ENCODE measurements at places on chromosomes 1 and 21. TPM values are rescaled to one million over a fixed set of nuclear protein-coding genes. Genes with fewer than 3 reads are reported as not detected.
A peak's percentile ranks its signal among the peaks of the same experiment; 100 is the strongest.

DNA sequence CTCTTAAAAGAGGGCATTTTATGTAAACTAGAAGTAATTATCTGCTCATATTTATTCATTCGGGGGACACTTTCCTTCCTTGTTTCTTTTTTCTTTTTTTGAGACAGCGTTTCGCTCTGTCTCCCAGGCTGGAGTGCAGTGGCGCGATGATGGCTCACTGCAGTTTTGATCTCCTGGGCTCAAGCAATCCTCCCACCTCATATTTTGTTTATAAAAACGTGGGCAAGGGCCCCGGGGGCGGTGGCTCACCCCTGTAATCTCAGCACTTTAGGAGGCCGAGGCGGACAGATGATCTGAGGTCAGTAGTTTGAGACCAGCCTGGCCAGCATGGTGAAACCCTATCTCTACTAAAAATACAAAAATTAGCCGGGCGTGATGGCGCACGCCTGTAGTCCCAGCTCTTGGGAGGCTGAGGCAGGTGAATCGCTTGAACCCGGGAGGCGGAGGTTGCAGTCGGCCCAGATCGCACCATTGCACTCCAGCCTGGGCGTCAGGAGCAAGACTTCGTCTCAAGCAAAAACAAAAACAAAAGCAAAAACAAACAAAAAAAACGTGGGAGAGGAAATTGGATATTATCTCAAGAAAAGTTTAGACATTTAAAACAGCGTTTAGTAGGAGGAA is 926 bp upstream of the DFFA start:
- DNase-seq: no peak

DNA sequence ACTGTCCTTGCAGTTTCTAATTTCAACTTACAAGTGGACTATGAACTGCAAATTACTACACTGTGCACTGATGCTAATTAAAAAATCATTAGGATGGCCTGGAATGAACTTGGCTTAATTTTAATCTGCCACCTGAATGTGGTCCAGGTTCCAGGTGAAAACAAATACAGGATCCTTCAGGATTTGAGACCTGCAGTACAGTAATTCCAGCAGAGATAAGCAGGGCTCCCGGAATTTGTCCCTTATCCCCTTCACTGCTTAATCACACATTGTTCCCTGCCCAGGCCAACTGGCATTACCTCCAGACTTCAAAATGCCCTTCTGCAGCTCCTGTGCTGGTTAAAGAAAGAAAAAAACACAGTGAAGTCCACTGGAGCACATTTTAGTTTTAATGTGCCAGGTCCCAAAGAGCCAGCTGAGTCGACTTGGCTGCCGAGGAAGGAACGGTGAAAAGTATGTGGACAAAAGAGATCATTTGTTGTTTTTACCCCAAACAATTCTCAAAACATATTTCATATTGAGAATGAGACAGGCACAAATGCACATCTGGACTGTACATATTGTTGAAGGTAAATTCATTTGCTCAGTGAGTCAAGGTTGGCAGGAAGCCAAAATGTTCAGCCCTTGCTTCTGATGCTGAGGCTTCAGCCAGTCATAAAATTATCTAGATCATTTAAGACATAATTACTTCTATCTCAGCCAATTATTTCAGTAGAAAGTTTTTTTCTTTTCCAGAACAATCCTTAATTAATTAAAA is 28.3 kb downstream of the DEGS1 start:
- DNase-seq: no peak

DNA sequence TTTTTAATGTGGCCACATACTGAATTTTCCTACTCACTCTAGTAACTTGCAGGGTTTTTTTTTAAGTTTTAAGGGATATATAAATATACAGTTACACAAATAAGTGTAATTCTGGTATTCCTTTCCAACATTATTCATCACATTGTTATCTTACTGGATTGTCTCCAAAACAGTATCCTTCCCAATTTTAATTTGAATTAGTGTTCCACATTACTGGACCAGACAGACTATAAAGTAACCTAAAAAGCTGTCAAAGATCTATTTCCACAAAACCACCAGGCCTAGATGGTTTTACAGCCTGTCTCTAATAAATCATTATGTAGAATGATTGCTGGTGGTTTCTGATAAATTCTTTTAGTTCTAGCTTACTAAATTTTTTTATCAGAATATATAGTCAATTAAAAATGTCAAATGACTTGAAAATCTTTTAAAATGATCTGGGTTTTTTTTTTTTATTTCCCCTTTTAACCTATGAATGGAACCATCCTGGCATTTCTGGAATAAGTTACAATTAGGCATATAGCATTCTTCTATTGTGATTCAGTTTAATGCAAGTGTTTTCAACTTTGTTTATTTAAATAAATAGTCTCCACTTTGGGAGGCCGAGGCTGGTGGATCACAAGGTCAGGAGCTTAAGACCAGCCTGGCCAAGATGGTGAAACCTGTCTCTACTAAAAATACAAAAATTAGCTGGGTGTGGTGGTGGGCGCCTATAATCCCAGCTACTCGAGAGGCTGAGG is 59.3 kb downstream of the PACC1 start:
- DNase-seq: no peak

GRCh38 chr1:19251305-19252196 is at the start of the genes EMC1 and MRTO4:
Gene EMC1 (minus strand): TSS chr1:19251524. CDS start chr1:19251509, 15 bp downstream.
Gene MRTO4 (plus strand): TSS chr1:19251805. CDS start chr1:19251836, 31 bp downstream.
- peak; percentile 93 for DNase-seq

DNA sequence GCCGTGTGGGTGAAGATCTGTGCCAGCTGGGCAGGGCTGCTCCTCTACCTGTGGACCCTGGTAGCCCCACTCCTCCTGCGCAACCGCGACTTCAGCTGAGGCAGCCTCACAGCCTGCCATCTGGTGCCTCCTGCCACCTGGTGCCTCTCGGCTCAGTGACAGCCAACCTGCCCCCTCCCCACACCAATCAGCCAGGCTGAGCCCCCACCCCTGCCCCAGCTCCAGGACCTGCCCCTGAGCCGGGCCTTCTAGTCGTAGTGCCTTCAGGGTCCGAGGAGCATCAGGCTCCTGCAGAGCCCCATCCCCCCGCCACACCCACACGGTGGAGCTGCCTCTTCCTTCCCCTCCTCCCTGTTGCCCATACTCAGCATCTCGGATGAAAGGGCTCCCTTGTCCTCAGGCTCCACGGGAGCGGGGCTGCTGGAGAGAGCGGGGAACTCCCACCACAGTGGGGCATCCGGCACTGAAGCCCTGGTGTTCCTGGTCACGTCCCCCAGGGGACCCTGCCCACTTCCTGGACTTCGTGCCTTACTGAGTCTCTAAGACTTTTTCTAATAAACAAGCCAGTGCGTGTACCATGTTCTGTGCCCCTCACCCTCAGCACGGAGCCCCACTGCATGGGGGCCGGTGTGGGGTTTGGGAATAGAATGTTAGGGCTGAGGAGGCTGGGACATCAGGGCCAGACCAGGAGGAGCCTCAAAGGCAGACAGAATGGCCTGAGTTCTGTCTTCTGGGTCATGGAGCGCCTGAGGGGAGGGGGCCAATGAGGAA is 21.3 kb downstream of the SERINC2 start:
- peak; percentile 24 for DNase-seq

GRCh38 chr1:25560788-25561187 is 17.4 kb downstream of the LDLRAP1 start:
- no peak for DNase-seq

GRCh38 chr1:7705048-7705907 is 65.8 kb upstream of the VAMP3 start:
- DNase-seq: peak; percentile 71

DNA sequence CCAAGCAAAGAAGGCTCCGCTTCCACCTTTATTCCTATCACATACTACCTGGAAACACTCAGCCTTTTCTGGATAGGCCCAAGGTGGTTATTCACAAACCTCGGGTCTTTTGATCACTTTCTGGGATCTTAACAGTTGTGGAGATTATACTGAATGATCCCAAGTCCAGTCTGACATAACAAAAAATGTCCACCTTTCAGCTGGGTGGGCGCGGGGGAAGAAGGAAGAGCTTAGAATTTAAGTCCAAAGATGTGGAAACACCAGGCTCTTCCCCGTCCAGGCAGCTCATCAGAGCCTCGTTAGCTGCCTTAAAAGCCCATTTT is 338 bp upstream of the C1orf53 start:
- DNase-seq: no peak

GRCh38 chr1:190226006-190226405 is 251.7 kb downstream of the BRINP3 start:
- no peak for DNase-seq

DYNLT5 gene
- not detected for total RNA-seq

B3GALT6 gene
- total RNA-seq: 21.0 TPM

OR2L3 gene
- 0.10 TPM for total RNA-seq

SH2D1B gene
- 0.15 TPM for total RNA-seq

GCSAML gene
- total RNA-seq: not detected

Measured in B cell (primary cell).